ENCODE measurements at places on chromosomes 5 and 9.

DNA sequence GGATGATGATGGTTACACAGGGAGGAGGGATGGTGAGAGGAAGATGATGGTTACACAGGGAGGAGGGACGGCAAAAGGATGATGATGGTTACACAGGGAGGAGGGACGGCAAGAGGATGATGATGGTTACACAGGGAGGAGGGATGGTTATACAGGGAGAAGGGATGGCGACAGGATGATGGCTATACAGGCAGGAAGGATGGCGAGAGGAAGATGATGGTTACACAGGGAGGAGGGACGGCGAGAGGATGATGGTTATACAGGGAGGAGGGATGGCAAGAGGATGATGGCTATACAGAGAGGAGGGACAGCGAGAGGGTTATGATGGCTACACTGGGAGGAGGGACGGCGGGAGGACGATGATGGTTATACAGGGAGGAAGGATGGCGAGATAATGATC lies 64.1 kb upstream of the FCN1 start:
- DNase-seq = no peak

DNA sequence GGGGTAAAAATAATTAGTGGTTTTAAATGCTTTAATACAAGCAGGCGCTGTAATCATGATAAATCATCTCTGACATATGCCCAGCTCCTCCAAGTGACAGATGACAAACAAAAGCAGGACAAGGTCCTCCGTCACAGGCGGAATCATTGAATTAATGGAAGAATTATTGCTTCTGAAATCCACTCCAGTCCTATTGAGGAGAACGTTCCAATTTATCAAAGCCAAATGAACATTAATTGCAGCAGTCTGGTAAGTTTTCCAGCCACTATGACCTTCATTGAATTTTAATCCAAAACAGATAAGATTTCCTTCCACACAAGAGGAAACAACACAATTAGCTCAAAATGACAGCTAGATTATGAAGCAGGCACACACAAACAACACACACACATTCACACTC lies 136.8 kb downstream of the ASTN2 start:
- no peak for DNase-seq

GRCh38 chr9:2050236-2050635 lies 35.1 kb downstream of the SMARCA2 start:
- no peak for DNase-seq

GRCh38 chr9:71743882-71744281 lies 24.4 kb downstream of the CEMIP2 start:
- no peak for DNase-seq

GRCh38 chr5:5699062-5699461 lies 276.6 kb downstream of the ICE1 start:
- DNase-seq = no peak

DNA sequence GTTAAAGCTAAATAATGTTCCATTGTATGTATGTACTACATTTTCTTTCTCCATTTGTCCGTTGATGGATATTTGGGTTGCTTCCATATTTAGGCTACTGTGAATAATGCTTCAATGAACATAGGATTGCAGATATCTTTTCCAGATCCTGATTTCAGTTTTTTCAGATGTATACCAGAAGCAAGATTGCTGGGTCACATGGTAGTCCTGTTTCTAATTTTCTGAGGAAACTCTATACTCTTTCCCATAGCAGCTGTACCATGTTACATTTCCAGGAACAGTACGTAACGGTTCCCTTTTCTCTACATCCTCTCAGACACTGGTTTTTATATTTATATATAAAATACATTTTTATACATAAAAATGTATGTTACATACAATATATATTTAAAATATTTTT lies 121.8 kb downstream of the GCNT1 start:
- no peak for DNase-seq

- peak; percentile 8 for DNase-seq
Measured at GRCh38 chr5:94469894-94470329, 148.5 kb downstream of the KIAA0825 start.

GRCh38 chr5:160175438-160176218 lies 53.7 kb upstream of the FABP6 start:
- DNase-seq = no peak

GRCh38 chr9:16602494-16602893 lies 268.0 kb downstream of the BNC2 start:
- no peak for DNase-seq

DNA sequence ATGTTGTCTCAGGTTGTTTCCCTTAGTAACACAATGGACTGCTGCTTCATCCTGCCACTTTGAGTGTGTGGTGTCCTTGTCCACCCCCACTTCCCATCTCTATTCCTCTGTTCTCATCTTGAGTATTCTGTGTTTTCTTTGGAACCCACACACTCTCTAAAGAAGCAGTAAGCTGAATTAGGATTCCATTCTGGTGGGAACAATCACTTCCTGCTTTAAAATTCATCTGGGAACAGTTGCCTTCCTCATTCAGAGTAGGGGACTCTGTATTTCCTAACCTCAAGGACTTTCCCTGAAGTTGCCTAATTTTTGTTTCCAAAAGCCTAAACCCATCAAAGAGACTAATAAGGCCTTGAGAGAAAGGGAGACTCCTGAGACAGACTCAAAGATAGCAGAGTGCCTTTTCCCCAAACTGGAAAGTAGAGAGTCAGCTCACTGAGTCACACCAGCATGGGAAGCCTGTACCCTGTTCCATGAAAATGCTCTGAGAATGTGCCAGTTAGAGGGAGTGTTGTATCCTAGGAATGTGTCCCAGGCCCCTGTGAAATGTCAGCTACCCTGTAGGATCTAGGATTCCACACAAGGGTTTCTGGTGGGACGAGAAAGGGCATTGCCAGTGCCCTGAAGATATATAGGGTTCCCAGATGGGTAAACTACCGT lies 63.6 kb downstream of the CCDC192 start:
- DNase-seq = no peak

DNA sequence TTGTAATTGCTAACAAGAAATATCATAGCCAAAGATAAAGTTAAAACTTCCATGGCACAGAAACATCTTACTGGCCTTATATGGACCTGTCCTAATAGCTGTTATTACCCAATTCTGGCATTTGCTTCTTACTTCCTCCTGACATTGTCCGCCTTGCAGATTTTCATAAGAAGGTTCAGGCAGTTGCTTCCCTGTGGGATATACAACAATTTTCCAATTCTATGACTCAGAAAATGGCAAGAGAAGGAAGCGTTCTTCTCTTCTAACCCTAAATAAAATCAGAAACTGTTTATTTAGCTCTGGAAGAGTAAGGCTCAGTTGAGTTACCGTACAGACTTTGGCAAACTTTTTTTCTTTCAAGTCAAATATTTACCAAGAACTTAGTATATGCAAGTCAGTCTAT lies 1.7 kb downstream of the PRKAA1 start:
- no peak for DNase-seq

All from GM04503 (cell line).